ENCODE measurements at places on chromosomes 4 and X.

GRCh38 chrX:97167333-97167732 is 283.6 kb downstream of the RPA4 start:
- no peaks in the 10 kb centered on the region for H3K36me3 ChIP-seq
- DNase-seq: no peak
- no peaks in the 10 kb centered on the region for H3K4me1 ChIP-seq

GRCh38 chr4:72006586-72006985 is 25.2 kb upstream of the NPFFR2 start:
- no peaks in the 10 kb centered on the region for H3K27me3 ChIP-seq
- H3K4me1 ChIP-seq: no peaks in the 10 kb centered on the region
- DNase-seq: no peak
- no peak overlapping the region for H3K4me3 ChIP-seq
- H3K36me3 ChIP-seq: no peaks in the 10 kb centered on the region

DNA sequence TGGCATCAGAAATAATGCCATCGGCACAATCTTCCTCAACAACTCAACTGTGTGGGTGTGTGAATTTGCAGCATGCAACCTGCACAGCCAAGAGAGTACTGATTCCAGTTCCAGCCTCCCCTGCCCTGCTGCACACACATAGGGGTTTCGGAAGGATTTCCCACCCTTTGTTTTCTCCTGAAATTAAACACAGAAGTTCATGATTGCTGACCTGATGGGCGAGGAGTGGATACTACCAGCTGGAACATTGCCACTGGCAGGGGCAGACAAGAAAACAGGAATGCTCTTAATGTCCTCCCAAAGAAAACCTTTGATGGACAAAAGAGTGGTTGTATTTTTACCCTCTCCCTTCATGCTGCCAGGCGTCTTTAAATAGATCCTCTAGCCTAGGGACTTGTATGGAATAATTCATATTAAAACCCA is 4.8 kb downstream of the NDP start:
- peaks cover 4% of the 10 kb centered on the region for H3K4me1 ChIP-seq
- H3K27ac ChIP-seq: no peak overlapping the region
- H3K4me3 ChIP-seq: no peak overlapping the region
- H3K27me3 ChIP-seq: peaks cover 5% of the 10 kb centered on the region

GRCh38 chr4:1043651-1044468 is 32.4 kb downstream of the FGFRL1 start:
- peaks cover 4% of the 10 kb centered on the region for H3K4me1 ChIP-seq
- peaks cover 2% of the 10 kb centered on the region for H3K36me3 ChIP-seq
- H3K4me3 ChIP-seq: no peak overlapping the region
- H3K27ac ChIP-seq: no peak overlapping the region

GRCh38 chrX:119757979-119758730 is at the start of gene SOWAHD:
Gene SOWAHD, plus strand, starts transcription at chrX:119758588. Its CDS starts 80 bp downstream, at chrX:119758668.
- H3K4me3 ChIP-seq: peak within 1 kb of the TSS; percentile 66
- H3K27me3 ChIP-seq: no peaks in the 10 kb centered on the region
- no peaks in the 10 kb centered on the region for H3K36me3 ChIP-seq
- DNase-seq: peak; percentile 32

- peaks cover 34% of the 10 kb centered on the region for H3K4me1 ChIP-seq
- no peak for DNase-seq
- H3K27me3 ChIP-seq: peaks cover 5% of the 10 kb centered on the region
- no peak overlapping the region for H3K4me3 ChIP-seq
- no peaks in the 10 kb centered on the region for H3K36me3 ChIP-seq
These were observed 10.4 kb upstream of the HPGDS start for GRCh38 chr4:94352996-94353395.

DNA sequence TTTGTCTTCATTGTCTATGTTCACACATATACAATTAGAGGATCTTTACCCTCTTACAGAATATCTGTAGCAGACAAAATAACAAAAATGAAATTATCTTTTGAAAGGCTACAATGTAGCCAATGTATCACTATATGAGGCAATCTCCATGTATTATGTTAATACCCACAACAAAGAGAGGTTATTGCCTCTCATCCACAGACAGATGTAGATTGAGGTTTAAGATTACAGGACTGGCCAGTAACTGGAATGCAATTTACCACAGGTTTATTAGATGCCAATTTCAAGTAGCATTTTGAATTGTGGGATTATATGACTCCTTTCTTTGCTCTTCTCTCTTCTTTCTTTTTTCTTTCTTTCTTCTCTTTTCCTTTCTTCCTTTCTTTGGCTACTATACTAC is 242.6 kb downstream of the ANKRD50 start:
- H3K4me1 ChIP-seq: no peaks in the 10 kb centered on the region
- no peaks in the 10 kb centered on the region for H3K27me3 ChIP-seq
- H3K4me3 ChIP-seq: no peak overlapping the region
- H3K27ac ChIP-seq: no peak overlapping the region
- no peaks in the 10 kb centered on the region for H3K36me3 ChIP-seq

- no peaks in the 10 kb centered on the region for H3K4me1 ChIP-seq
- DNase-seq: peak; percentile 54
- H3K27ac ChIP-seq: no peak overlapping the region
These were observed 46.4 kb downstream of the PAGE2 start for GRCh38 chrX:55135171-55135570.

DNA sequence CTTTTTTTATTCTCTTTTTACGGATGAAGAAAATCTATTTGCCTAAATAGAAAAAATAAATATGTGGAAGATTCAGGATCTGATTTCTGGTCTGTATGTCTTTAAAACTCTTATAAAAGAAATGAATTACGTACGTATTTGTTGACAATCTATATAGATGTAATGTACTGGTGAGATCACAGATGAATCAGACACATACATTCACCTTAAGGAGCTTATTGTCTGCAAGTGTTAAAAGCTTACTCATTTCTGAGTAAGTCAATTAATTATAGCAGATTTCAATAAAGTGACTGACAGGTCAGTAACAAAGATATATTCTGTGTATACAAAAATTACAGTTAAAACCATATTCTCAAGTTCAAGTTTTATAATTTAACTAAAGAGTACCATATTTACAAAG is 66.6 kb upstream of the NAF1 start:
- H3K36me3 ChIP-seq: no peaks in the 10 kb centered on the region
- H3K27me3 ChIP-seq: no peaks in the 10 kb centered on the region
- H3K27ac ChIP-seq: no peak overlapping the region
- DNase-seq: no peak
- H3K4me3 ChIP-seq: no peak overlapping the region

GRCh38 chr4:107988763-107989035 is 990 bp upstream of the HADH start:
- H3K4me1 ChIP-seq: peaks cover 49% of the 10 kb centered on the region
- DNase-seq: no peak
- peak overlapping the region; percentile 4 for H3K4me3 ChIP-seq

- DNase-seq: no peak
- H3K36me3 ChIP-seq: no peaks in the 10 kb centered on the region
- no peaks in the 10 kb centered on the region for H3K4me1 ChIP-seq
- peaks cover 14% of the 10 kb centered on the region for H3K27me3 ChIP-seq
These were observed 105.8 kb upstream of the DCLK2 start for GRCh38 chr4:149972407-149972806.

DNA sequence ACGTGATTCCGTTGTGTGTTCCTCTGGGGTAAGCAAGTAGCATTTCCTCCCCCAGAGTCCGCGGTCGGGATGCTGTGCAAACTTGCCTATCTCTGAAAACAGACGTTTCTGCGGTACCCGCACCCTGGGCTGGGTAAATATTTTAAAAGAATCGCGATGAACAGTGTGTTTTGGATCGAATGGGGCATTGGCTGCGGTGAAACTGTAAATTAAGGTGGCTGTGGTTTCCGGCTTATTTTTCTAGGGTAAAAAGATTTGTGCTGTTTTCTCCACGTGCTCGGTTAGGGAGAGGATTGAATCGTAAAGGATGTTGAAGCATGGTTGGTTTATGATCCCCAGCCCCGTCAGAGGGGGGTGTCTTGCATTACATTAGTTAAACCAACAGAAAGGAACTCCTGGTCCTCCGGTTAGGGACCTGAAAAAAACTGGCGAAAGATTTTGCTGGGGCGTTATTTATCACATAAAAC is 1.2 kb downstream of the HHIP start:
- H3K4me3 ChIP-seq: peak overlapping the region; percentile 66
- peak; percentile 34 for DNase-seq
- H3K4me1 ChIP-seq: peaks cover 21% of the 10 kb centered on the region
- H3K27me3 ChIP-seq: peaks cover 42% of the 10 kb centered on the region

GRCh38 chr4:139530833-139531427 is 25.1 kb downstream of the SETD7 start:
- H3K36me3 ChIP-seq: peaks cover 20% of the 10 kb centered on the region
- H3K4me3 ChIP-seq: no peak overlapping the region
- no peak overlapping the region for H3K27ac ChIP-seq
- DNase-seq: peak; percentile 71

DNA sequence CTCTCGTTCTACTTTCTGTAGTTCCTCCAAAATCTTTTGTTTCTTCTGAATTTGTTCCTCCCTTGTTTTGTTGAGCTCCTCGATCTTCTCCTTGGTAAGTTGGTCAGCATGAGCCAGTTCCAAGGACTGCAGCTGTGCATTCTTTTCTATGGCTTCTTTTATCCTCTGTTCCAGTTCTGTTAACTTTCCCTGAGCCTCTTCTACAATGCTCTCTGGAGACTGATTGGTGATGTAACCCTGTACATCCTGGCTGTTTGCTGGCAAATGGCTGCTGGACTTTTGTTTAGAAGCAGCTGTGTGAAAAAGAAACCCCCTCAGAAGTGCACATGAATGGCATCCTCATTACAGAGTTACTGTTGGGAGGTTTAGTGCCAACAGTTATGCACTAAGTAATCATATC is 70.5 kb upstream of the COX18 start:
- no peaks in the 10 kb centered on the region for H3K27me3 ChIP-seq
- peaks cover 43% of the 10 kb centered on the region for H3K36me3 ChIP-seq
- H3K4me1 ChIP-seq: peaks cover 13% of the 10 kb centered on the region
- H3K27ac ChIP-seq: peak overlapping the region; percentile 73
- H3K4me3 ChIP-seq: no peak overlapping the region
- no peak for DNase-seq

- DNase-seq: no peak
- no peak overlapping the region for H3K4me3 ChIP-seq
- peaks cover 3% of the 10 kb centered on the region for H3K27me3 ChIP-seq
- H3K36me3 ChIP-seq: no peaks in the 10 kb centered on the region
- no peak overlapping the region for H3K27ac ChIP-seq
- H3K4me1 ChIP-seq: no peaks in the 10 kb centered on the region
These were observed 58.6 kb upstream of the GK2 start for GRCh38 chr4:79466621-79467020.

DNA sequence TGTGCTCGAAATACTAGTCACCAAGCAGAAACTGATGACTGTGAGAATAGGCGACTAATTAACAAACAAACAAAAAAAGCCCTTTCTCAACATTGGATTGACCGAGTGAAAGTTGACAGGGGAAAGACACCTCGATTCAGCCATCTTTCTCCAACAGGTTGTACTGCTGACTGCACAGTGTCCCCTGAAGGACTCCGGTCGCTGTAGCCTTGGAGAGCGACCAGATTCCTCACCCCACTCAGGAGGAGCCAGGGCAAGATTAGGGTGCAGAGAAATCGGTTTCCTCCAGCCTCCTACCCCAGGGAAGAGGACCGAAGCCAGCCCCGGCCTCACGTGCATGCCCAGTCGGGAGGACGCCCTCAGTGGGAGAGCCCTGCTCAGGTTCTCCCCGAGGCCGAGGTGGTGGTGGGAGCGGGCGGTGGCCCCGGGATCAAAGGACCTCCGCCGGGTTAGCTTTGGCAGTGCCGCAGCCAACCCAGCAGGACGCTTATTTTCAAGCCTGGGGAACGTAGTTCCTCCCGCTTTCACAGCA is 1.1 kb upstream of the RAP1GDS1 start:
- no peaks in the 10 kb centered on the region for H3K27me3 ChIP-seq
- H3K36me3 ChIP-seq: peaks cover 8% of the 10 kb centered on the region
- peak; percentile 60 for DNase-seq
- peak overlapping the region; percentile 91 for H3K4me3 ChIP-seq
- peak overlapping the region; percentile 95 for H3K27ac ChIP-seq

DNA sequence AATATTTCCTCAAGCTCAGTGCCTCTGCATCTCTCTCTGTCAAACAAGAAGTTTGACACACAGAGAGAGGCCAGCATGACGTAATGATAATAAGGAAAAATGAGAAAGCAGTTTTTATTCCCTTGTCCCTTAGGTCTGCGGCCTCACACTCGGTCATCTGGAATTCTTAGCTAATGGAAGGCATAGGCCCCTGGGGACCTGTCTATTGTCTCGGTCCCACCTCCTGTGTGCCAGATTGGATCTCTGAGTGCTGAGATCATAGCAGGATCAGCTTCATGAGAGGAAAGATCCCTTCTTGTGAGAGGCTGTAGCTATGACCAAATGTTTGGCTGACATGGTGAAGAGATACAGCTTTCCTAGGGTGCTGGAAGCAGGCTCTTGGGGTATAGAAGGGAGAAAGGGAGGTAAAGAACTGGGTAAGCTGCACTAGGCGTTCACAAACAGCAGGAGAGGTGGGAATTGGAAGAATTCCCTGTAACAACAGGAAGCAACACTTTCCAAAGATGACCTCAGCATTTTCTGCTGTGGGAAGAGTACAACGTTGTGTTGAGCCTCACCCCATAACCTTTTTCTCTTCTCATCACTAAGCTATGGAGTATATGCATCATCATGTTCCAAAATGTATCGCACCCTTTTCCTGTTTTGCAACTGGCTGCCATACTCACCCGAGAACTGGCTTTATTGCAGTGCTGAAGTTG is 20.2 kb downstream of the TMEM31 start:
- H3K27ac ChIP-seq: no peak overlapping the region
- no peaks in the 10 kb centered on the region for H3K36me3 ChIP-seq
- H3K4me1 ChIP-seq: peaks cover 4% of the 10 kb centered on the region
- peaks cover 4% of the 10 kb centered on the region for H3K27me3 ChIP-seq
- H3K4me3 ChIP-seq: no peak overlapping the region
- no peak for DNase-seq

DNA sequence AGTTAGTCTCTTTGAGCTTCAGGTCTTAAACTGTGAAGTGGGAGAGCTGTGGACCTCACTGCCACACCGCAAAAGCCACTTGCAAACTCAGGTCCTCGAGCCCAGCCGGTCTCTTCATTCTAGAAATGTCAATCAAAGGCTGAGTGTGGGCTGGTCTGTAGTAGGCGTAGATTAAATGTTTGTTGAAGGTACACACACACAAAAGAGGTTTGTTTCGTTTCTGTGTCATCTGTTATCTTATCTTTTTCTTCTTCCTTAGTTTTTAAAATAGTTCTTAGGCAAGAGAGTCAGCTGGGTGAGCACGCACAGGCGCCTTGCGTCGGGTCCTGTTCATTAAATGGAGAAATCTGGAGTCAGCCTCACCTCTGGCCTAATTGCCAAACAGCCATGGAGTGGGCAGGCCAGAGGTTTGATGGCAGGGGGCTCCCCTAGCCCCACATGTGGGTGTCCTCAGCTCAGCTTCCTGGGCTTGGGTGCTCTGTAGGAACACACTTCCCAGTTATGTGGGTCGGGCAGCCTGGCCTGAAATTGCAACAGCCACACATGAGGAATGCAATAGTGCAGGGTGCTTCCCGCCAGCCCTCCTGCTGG is 836 bp upstream of the PSAPL1 start:
- no peak overlapping the region for H3K27ac ChIP-seq
- no peak overlapping the region for H3K4me3 ChIP-seq
- DNase-seq: no peak
- H3K4me1 ChIP-seq: no peaks in the 10 kb centered on the region
- H3K27me3 ChIP-seq: peaks cover 2% of the 10 kb centered on the region

- H3K27ac ChIP-seq: no peak overlapping the region
- H3K4me1 ChIP-seq: peaks cover 5% of the 10 kb centered on the region
- H3K27me3 ChIP-seq: no peaks in the 10 kb centered on the region
- DNase-seq: no peak
- H3K4me3 ChIP-seq: no peak overlapping the region
These were observed 37.1 kb upstream of the ELF2 start for GRCh38 chr4:139214039-139214534.

All from activated CD4-positive, alpha-beta T cell treated with anti-CD3 and anti-CD28 coated beads for 36 hours (primary cell).